Pulmonary artery endothelial cell (primary cell): ENCODE measurements at places on chromosomes 2 and 18. TPM values are rescaled to one million over a fixed set of nuclear protein-coding genes. Genes with fewer than 3 reads are reported as not detected.

GRCh38 chr18:25976554-25976953, 113.9 kb downstream of the SS18 start:
- no peak for DNase-seq

- no peak for DNase-seq
Measured at GRCh38 chr2:195006856-195007255, 650.2 kb upstream of the SLC39A10 start.

- no peak for DNase-seq
Measured at GRCh38 chr2:27993402-27993787, 102.9 kb downstream of the BABAM2 start.

DNA sequence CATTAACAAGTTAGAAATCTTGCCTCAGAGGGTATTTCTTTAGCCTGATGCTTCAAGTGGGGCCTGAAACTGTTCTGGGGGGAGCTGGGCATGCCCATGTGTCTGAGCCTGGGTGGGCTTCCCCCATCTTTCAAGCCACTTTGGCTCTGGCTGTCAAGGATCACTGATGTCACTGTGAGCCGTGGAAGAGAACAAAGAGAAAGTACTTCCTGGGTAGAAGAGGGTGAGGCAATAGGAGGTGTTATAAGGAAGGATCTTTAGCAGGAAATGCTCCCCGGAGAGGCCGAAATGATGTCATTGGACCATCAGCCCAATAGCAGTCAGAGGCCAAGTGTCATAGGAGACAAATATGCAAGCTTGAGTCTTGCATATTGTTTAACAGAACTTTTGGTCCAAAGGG, 228.4 kb upstream of the MEX3C start:
- DNase-seq = no peak

DNA sequence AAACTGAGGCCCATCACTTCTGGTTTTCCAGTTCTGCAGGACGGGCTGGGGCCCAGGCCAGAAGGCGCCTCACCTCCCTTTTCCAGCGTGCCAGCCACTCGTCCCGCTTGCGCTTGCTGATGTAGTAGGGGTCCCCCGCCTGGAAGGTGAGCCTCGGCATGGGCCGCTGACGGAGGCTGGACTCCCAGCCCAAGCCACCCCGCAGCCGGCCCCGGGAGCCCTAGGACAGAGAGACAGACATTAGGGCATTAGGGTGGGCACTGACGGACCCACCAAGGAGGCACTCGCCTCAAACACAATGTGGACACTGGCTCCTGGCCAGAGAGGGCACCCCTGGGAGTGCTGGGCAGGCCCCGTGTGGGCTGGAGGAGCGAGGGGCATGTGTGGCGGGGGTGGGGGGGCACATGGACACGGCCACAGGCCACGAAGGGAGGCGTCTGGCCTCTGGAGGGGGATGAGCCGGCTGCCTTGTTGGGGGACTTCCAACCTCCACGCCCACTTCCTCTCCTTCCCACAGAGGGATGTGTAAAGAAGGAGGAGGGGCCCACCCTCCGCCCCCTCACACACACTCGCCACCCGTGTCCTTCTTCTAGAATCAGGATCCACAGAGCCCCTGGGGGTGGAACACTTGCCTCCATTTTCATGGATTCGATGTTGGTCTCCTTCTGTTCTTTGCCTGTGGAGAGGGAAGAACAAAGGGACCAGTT, 66.7 kb downstream of the DNMT3A start:
- no peak for DNase-seq

- DNase-seq = peak; percentile 41
Measured at GRCh38 chr2:26184555-26185303, 11.8 kb downstream of the GAREM2 start.

- DNase-seq = no peak
Measured at GRCh38 chr18:23856466-23857163, 157.9 kb upstream of the TTC39C start.

CCDC121 gene
- 1.7 and 2.2 TPM in 2 replicates for total RNA-seq

POTEJ gene
- 0.04 and 0.07 TPM in 2 replicates for total RNA-seq

SOCS6 gene
- total RNA-seq = 23.7 and 26.4 TPM in 2 replicates

RNU2-63P gene
- 66.2 TPM in 1 of 2 replicates, not detected in the other for total RNA-seq

RFX8 gene
- 0.66 and 1.3 TPM in 2 replicates for total RNA-seq

PAIP2B gene
- total RNA-seq = 0.40 and 1.2 TPM in 2 replicates
